Neural progenitor cell (in vitro differentiated cells): ENCODE measurements at places on chromosomes 12 and 14.
A peak's percentile ranks its signal among the peaks of the same experiment; 100 is the strongest.

DNA sequence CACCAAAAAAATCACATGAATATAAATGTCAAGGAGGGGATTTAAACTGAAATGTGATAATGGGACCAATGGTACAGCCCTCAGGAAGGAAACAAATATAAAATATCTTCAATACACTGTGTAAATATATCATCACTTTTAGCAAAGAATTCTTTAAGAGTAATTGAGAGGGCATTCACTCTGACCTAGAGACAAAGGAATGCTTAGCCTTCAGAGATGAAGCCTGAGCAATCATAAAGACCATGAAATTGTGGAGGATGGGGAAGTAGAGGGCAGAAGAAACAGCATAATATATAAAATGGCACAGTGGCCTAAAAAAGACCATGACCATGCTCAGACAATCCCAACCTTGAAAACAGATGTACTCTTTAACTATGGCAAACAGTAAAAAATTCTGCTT is 20.4 kb downstream of the YAF2 start:
- no peak for DNase-seq
- no peak overlapping the region for H3K27ac ChIP-seq
- no peaks in the 10 kb centered on the region for H3K27me3 ChIP-seq
- H3K36me3 ChIP-seq, result no peaks in the 10 kb centered on the region

DNA sequence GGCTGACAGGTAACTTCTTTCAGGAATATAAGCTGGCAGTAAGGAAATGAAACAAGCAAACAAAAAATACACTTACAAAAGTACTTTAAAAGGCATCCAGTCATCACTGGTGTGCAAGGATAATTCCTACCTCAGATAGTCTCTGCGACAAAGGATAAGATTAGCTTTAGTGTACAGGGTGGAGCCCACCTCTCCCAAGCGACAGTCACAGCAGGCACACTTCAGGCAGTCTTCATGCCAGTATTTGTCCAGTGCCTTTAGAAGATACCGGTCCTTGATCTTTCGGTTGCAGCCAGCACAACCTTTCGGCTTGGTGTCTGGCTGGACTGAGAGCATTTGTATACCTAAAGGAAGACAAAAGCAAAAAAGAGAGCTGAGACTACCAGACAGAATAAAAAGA is 5.4 kb downstream of the LMO3 start:
- no peak overlapping the region for H3K27ac ChIP-seq
- no peak overlapping the region for H3K4me3 ChIP-seq
- peaks cover 27% of the 10 kb centered on the region for H3K4me1 ChIP-seq
- DNase-seq, result no peak
- H3K27me3 ChIP-seq, result peaks cover 3% of the 10 kb centered on the region

DNA sequence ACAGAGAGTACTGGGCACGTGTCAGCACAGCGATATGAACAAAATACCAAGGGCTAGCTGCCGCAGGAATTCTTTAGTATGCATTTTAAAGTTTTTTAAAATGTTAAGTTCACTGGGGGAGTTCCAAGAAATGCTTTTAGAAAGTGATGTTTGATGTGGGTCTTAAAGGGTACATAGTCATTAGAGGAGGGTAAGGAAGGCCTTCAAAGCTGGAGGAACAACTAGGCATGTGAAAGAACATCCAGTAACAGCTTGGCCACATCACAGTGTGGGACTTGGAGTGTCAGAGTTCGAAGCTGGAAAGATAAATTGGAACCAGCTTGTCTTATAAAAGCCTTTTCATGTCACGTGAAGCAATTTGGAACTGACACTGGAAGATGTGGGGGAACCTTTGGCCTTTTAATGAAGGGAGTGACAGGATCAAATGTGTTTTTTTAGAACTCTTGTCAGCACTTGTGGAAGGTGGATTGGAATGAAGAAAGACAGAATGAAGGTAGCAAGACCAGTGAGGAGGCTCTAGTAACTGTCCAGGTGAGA is 57.7 kb downstream of the WDR20 start:
- H3K36me3 ChIP-seq, result no peaks in the 10 kb centered on the region
- H3K4me1 ChIP-seq, result peaks cover 7% of the 10 kb centered on the region
- H3K27ac ChIP-seq, result no peak overlapping the region
- no peak overlapping the region for H3K4me3 ChIP-seq

DNA sequence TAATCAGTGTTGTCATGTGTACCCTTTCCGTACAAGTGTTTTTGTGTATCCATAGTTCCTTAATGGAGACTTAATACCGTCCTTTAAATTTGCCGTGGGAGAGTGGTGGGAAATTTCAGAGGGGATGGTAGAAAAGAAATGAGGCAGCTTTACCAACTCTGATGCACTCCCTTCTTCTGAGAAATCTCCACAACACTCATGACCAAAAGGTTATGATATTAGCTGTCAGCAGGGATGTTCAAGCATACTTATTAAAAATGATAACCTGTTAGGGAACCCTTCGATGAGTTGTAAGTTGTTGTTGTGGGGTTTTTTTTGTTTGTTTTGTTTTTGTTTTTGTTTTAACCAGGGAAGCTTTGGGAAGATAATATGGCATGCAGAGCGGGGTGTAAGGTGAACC is 12.5 kb downstream of the RAB21 start:
- H3K4me3 ChIP-seq, result no peak overlapping the region
- DNase-seq, result no peak
- no peaks in the 10 kb centered on the region for H3K27me3 ChIP-seq
- H3K4me1 ChIP-seq, result no peaks in the 10 kb centered on the region

GRCh38 chr12:98719515-98720504 is 74.7 kb downstream of the APAF1 start:
- H3K36me3 ChIP-seq, result peaks cover 11% of the 10 kb centered on the region
- no peaks in the 10 kb centered on the region for H3K27me3 ChIP-seq
- no peaks in the 10 kb centered on the region for H3K4me1 ChIP-seq
- DNase-seq, result no peak
- H3K4me3 ChIP-seq, result no peak overlapping the region

GRCh38 chr12:22541496-22542155 is 2.7 kb downstream of the C2CD5 start:
- no peak for DNase-seq
- peaks cover 10% of the 10 kb centered on the region for H3K4me1 ChIP-seq
- no peaks in the 10 kb centered on the region for H3K27me3 ChIP-seq
- no peaks in the 10 kb centered on the region for H3K36me3 ChIP-seq
- H3K27ac ChIP-seq, result no peak overlapping the region

GRCh38 chr14:56855891-56856461 is 45.7 kb upstream of the OTX2 start:
- H3K27me3 ChIP-seq, result no peaks in the 10 kb centered on the region
- DNase-seq, result peak; percentile 90

DNA sequence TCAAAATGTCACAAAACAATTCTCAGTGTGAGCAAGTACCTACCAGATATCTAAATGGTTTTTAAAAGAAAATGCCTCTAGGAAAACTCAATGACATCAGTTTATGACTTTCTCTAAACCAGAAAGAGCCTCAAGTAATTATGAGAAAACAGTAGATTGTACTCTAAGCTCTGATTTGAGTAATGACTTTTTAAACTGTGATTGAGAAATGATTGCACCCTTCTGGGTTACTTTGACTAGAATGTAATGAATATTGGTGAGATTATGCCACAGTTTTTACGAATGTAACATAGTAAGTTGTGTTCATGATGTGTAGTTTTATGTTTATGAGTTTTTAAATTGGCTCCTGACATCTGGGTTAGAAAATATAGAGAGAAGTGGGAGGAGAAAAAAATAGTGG is 68.8 kb downstream of the ALX1 start:
- H3K4me1 ChIP-seq, result peaks cover 5% of the 10 kb centered on the region
- no peak overlapping the region for H3K27ac ChIP-seq
- H3K4me3 ChIP-seq, result no peak overlapping the region
- DNase-seq, result no peak

DNA sequence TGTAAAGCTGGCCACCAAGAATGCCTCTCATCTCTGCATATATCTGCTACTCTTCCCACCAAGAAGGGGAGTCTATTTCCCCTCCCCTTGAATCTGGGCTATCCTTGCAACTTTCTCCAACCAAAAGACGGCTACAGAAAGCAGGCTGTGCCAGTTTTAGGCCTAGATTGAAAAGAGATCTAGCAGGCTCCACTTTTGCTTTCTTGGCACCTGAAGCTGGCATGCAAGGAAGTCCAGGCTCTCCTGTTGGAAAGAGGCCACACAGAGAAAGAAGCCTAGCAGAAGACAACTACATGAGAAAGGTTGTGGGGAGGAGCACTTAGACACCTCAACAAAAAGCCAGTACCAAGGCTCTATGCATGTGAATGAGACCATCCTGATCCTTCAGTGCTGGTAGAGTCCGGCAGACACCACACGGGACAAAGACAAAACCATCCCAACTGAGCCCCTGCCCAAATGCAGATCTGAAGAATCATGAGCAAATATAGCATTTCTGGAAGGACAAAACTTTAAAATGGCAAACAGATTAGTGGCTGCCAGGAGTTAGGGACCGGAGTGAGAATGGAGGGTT is 68.0 kb downstream of the SPPL3 start:
- no peak overlapping the region for H3K27ac ChIP-seq
- H3K27me3 ChIP-seq, result no peaks in the 10 kb centered on the region
- H3K36me3 ChIP-seq, result no peaks in the 10 kb centered on the region
- peaks cover 7% of the 10 kb centered on the region for H3K4me1 ChIP-seq
- no peak for DNase-seq
- H3K4me3 ChIP-seq, result no peak overlapping the region

- no peaks in the 10 kb centered on the region for H3K36me3 ChIP-seq
- no peak overlapping the region for H3K27ac ChIP-seq
- no peak overlapping the region for H3K4me3 ChIP-seq
- no peak for DNase-seq
- no peaks in the 10 kb centered on the region for H3K27me3 ChIP-seq
Observed at GRCh38 chr14:90161129-90161528, 95.2 kb upstream of the PSMC1 start.

- H3K4me3 ChIP-seq, result no peak overlapping the region
- no peak for DNase-seq
- H3K4me1 ChIP-seq, result peaks cover 11% of the 10 kb centered on the region
- H3K36me3 ChIP-seq, result peaks cover 6% of the 10 kb centered on the region
Observed at GRCh38 chr14:34536951-34537676, 2.4 kb downstream of the EAPP start.

DNA sequence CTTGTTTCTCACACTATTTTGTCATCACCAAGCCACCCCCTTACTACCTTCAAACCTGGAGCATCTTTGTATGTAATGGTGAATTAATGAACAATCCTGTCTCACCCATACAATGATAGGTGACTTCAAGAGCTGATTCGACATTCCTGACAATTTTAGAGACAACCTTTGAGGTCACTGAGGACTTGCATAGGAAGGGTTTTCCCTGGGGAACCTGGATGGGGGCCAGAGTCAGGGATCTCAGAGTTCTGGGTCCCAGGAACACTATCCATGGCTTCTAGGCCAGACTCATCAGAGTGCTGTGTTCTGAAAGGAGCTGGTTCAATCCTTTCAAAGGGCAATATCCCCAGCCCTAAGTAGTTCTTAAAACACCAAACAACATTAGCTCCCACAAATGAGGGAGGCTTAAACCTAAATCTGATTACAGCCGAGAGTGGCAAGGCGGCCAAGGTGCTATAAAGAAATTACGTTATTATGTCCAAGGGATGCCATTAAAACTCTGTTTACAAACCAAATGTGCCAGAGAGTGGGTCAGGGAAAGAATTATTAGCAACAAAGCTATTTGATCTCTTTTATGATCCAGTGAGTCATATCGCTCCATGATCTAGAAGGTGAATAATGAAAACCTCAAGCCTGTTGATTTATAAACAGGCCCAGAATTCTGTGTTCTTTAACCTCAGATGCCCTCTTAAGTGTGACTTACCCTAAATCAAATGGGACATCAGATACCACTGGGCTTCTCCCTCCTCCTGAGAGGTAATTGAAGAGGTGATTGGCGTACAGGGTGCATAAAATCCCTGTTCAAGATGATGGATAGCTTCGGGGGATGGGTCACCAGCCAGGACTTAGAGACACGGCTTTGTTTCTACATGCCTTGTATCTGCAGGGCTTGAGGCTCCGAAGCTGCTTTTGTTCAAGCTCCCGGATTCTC is 230.2 kb upstream of the TBX3 start:
- H3K4me1 ChIP-seq, result peaks cover 12% of the 10 kb centered on the region
- no peak overlapping the region for H3K27ac ChIP-seq
- no peaks in the 10 kb centered on the region for H3K36me3 ChIP-seq
- peak; percentile 65 for DNase-seq
- H3K4me3 ChIP-seq, result no peak overlapping the region

DNA sequence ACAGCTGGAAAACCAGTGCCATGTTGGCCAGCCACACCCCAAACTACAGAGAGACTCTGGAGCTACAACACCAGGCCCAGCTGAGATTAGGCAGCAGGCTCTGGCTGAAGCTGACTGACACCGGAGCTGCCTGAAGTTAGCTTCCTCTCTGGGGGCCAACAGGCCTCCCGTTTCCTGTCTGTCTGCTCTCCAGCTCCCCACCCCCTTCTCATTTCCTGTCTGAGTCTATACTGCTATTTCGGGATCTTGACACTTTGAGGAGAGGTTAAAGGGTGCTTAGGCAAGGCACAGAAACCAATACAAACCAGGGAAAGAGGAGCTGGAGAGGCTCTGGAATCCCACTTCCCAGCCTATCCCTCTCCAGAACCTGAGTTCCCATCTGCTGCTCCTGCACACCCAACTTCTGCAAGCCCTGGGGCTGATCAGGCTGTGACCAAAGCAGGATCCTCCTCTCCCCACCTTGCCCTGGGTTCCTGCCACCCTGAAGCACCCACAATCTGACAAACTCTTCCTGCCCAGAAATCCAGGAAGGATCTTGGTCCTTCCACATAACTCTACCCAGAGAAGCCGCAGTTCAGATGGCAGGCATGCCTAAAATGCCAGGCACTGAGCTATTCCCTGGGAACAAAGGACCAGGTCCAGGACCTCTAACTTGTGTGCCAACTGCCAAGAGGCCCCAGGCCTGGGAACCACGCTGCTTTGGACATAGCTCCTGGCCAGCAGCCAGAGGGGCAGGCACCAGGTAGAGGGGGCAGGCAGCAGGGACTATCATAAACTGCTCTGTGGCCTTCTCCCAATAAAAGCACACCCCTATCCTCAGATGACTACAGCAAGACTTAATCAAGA is 39.9 kb downstream of the PRPF40B start:
- no peaks in the 10 kb centered on the region for H3K4me1 ChIP-seq
- no peaks in the 10 kb centered on the region for H3K27me3 ChIP-seq

GRCh38 chr12:107655281-107656065 is 30.1 kb upstream of the PWP1 start:
- peaks cover 11% of the 10 kb centered on the region for H3K4me1 ChIP-seq
- no peak overlapping the region for H3K4me3 ChIP-seq
- no peak for DNase-seq
- no peaks in the 10 kb centered on the region for H3K36me3 ChIP-seq
- H3K27ac ChIP-seq, result no peak overlapping the region

GRCh38 chr12:13437541-13437940 is 241.0 kb downstream of the EMP1 start:
- H3K27ac ChIP-seq, result no peak overlapping the region
- H3K27me3 ChIP-seq, result no peaks in the 10 kb centered on the region
- H3K36me3 ChIP-seq, result no peaks in the 10 kb centered on the region
- peaks cover 12% of the 10 kb centered on the region for H3K4me1 ChIP-seq
- no peak overlapping the region for H3K4me3 ChIP-seq
- no peak for DNase-seq
